ENCODE measurements at places on chromosomes 16 and 17.

GRCh38 chr16:1982991-1983543, 926 bp upstream of the GFER start:
- no peak for DNase-seq

GRCh38 chr17:62720126-62720850, 87.8 kb downstream of the MARCHF10 start:
- no peak for DNase-seq

- DNase-seq, result no peak
These were observed 71.0 kb upstream of the EFCAB3 start for GRCh38 chr17:62309396-62309795.

GRCh38 chr17:47698749-47699535, 5.0 kb downstream of the TBKBP1 start:
- DNase-seq, result no peak

GRCh38 chr16:85425074-85425662, 188.0 kb upstream of the GSE1 start:
- DNase-seq, result no peak

DNA sequence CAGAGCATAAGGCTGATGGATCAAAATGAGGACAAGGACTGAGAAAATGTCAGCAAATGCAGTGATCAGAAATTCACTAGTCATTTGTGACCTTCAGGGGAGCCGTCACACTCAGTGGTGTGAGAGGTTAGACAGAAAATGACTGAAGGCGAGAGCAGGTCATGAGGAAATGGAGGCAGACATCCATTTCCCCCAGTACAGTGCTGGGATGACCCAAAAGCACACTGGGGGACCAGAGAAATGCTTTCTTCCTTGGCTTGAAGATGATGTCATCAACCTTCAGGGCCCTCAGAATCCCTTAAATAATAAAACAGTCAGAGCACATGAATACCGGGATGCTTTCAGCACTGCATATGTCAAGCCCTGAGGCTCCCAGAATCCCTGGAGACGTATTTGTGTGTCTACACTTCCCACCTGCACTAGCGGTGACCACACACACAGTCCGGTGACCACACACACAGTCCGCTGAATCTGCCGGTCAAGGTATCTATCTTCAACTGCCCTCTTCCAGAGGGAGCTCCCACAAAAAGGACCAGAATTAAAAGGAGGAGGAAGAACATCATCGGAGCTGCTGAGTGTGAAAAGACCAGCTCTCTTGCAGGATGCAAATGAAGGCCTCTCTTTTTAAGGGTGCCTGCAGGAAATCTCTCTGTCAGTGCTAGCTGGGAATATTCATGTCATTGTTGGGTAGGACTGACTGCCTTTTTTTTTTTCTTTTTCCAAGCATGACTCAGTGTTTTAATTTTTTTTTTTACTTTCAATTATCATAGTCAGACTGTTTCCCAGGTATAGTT, 8.2 kb downstream of the UBE2O start:
- DNase-seq, result no peak

- no peak for DNase-seq
These were observed 33.6 kb upstream of the CCR7 start for GRCh38 chr17:40598619-40599467.

- no peak for DNase-seq
These were observed 11.0 kb upstream of the SPOP start for GRCh38 chr17:49688848-49689247.

DNA sequence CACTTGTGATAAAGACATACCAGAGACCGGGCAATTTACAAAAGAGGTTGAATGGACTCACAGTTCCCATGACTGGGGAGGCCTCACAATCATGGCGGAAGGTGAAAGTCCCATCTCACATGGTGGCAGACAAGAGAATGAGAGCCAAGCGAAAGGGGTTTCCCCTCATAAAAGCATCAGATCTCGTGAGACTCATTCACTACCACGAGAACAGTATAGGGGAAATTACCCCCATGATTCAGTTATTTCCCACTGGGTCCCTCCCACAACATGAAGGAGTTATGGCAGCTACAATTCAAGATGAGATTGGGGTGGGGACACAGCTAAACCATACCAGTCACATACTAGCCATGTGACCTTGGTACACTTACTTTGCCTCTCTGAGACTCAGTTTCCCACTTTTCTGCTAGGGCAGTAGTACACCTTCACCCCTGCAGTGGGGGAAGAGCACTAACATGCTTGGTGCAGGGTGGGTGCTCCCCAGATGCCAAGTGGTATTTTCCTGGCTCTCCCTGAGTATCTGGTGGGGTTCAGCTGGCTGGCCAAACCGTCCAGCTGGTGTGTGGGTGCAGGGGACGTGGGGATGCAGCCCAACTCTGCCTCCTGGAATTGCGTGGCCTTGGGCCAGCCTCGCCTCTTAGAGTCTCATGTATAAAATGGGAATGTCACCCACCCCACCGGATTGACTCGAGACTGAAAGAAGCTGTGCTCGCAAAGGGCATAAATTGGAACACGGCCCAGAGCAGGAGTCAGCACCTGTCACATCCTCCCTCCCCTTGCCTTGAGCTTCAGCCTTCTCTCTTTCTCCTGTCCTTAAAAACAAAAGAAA, 364.1 kb downstream of the CPPED1 start:
- no peak for DNase-seq

- no peak for DNase-seq
These were observed 14.9 kb downstream of the USP7 start for GRCh38 chr16:8948831-8949230.

Measured in right renal cortex interstitium (tissue), 3 donors.